ENCODE measurements at places on chromosomes 12 and 14.
A peak's percentile ranks its signal among the peaks of the same experiment; 100 is the strongest.

DNA sequence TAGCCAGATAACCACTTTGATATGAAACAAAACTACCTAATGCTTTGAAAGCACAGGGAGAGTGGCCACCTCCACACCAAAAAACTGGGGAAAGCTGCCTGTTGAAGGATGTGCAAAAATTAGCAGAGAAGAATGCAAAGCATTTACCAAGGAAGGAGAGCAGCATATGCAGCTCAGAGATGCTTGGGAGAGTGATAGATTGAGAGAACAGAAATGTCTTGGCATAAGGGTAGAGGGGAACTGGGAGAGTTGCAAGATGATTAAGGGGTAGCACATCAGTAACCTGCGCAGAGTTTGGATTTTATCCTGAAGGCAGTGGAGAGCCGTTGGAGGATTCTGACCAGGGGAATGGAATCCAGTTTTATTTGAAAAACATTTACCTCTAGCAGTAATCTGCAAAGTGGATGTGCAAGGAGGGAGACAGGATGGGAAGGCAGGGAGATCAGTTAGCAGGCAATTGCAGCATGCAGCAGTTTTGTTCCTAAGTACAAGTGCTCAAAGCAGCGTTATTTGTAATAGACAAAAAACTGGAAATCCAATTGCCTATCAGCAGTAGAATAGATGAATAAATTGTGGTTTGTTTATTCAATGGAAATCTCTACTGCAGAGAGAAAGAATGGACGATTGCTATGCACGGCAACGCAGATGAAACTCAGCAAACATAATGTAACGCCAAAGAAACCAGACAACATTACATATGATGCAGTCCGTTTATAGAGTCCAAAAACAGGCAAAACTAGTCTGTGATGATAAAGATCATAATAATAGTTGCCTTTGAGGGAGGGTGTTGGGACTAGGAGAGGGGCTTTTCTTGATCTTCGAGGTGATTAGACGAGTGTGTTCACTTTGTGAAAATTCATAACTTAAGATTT lies 81.5 kb downstream of the BHLHE41 start:
- no peak for DNase-seq

DNA sequence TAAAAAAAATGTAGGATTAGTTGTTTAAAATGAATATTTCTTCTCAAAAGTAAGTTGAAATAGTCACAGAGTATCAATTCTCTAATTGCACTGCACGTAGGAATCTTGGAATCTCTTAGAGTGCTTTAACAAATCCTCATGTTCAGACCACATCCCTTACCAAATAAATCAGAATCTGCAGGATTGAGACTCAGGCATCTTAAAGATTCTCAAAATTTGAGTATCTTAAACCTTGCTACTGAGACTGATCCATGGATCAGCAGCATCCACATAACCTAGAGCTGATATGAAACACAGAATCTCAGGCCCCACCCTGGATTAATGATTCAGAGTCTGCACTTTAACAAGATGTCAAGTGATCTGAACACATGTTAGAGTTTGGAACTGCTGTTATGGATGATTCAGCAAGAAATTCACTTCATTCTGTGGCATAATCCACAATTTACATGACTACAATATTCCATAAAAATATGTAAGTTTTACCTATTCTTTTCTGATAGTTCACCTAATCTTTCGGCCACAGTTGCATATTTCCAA lies 58.7 kb downstream of the ADAMTS20 start:
- no peak for DNase-seq

DNA sequence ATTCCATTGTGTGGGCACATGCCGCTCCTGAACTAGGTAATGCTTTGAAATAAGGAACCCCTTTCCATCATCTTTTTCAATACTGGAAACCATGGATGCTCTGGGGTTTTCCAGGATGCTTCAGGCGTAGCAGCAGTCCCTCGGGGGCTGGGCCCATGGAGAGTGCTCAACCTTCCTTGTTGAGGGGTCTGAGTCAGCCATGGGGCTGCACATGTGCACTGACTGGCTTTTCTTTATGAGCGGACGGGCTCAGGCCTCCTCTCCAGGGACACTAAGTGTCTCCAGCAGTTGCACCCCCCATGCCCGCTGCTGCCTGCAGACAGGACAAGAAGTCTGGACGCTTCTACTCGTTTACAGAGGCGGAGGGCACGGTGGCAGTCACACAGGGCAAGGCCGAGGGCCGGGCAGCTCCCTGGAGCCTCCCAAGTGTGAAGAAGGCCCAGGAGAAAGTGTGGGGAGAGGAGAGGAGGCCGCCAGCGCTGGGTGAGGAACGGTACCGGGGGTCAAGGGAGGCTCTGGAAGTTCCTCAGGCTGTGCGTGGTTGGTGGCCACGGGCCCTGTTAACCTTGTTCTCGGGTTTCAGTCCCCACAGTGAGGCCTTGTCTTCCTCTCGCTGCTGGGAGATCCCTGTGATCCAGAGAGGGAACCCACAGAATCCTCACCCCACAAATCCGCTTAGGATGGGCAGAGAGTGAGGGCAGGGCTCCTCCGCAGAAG lies 51.2 kb downstream of the TEAD4 start:
- no peak for DNase-seq

- peak; percentile 1 for DNase-seq
These were observed 417.3 kb downstream of the SNAPC1 start for GRCh38 chr14:62179367-62180018.

DNA sequence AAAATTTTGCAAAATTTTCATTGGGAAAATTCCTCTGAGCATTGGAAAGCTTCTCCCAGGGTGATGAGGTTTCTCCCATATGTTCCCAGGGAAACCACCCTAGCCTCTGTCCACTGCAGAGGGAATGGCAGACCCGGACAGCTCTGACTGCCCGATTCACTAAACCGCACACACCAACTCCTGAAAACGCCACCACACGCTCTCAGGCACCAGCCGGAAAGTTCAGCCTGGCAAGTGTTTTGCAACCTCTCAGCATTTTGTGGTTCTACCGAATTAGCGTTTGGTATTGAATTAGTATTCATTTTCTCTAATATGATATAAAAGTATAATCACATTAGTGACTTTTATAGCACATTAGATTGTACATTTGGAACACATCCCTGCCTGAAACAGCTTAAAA lies 213.4 kb downstream of the PHETA1 start:
- DNase-seq, result no peak

GRCh38 chr14:98062083-98062482 lies 1209.9 kb downstream of the BCL11B start:
- DNase-seq, result no peak

GRCh38 chr12:70828351-70828750 lies 92.2 kb downstream of the PTPRR start:
- no peak for DNase-seq

- DNase-seq, result no peak
These were observed 2.3 kb upstream of the CLBA1 start for GRCh38 chr14:104983231-104983721.

- DNase-seq, result no peak
These were observed 95.2 kb upstream of the HMGA2 start for GRCh38 chr12:65728848-65729793.

DNA sequence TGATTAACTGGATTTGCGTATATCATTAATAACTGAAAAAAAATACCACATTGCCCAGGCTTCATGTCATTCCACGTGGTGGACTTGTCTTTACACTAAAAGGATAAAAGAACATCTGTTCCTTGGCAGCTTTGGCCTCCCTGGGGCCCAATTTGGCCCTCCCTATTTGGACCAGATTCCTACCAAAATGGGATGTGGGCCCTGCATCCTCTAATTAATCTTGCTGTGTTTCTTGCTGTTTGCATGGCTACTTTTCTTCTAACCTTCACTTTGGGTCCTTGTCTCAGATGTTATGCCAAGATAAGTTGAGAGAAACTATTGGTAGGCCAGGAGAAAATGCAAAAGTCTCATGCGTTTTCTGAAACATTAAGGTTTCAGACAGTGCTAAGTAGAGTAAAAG lies 57.5 kb downstream of the PTHLH start:
- DNase-seq, result no peak

- no peak for DNase-seq
These were observed 184.4 kb downstream of the ITPR2 start for GRCh38 chr12:26648584-26648983.

DNA sequence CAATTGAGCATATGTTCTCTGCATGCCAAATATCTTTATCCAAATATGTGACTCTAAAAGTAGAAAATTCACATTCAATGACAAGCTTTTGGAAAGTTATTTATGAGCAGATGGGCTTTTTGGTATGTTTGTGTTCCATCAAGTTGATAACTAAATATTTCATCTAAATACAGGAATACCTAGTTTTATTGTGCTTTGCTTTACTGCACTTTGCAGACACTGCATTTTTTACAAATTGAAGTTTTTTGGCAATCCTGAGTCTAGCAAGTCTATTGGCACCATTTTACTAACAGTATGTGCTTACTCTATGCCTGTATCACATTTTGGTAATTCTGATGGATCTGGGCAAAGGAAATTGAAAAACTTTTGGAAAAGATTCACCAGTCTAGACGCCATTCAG lies 133.8 kb downstream of the ATXN7L3B start:
- DNase-seq, result no peak

GRCh38 chr12:52234223-52234810 lies 1.3 kb downstream of the KRT7 start:
- no peak for DNase-seq

GRCh38 chr12:103965255-103965589 lies 450 bp upstream of the TDG start:
- DNase-seq, result no peak

DNA sequence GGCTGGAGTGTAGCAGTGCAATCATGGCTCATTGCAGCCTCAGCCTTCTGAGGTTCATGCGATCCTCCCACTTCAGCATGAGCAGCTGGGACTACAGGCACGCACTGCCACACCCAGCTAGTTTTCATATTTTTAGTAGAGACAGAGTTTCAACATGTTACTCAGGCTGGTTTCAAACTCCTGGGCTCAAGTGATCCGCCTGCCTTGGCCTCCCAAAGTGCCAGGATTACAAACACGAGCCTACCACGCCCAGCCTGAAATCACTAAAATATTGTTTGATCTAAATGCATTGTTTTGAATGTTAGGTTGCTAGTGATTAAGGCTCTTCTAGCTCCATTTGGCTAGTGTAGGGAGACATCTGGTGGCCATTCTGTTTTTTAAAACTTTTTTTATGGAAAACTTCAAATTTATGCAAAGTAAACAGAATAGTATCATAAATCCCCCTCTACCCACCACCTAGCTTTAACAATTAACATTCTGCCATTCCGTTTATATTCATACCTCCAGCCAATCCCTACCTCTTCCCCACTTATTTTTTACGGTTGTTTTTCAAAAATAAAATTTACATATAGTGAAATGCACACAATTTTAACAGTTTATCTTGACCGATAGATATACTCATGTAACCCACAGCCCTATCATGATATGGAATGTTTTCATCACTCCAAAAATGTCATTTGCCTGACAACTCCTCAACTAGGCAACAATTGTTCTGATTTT lies 37.8 kb downstream of the MYO1H start:
- DNase-seq, result no peak

DNA sequence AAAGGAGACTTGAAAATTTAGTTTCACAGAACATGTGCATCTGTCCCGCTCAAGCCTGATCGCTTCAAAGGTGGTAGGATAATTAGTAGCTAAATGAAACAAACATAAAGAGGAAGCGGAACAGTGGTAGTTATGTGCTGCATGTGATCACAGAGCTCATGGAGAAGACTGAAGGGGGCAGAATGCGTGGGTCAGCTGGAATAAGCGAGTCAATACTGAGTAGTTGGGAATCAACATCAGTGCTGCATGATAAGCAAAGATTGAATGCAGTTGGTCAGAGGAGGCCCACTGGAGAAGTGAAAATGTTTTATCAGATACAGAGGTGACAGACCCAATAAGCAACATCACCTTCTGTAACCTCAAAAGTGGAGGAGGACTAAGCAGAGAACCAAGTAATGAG lies 95.1 kb upstream of the RFX4 start:
- DNase-seq, result no peak

GRCh38 chr12:94702696-94703095 lies 52.3 kb upstream of the TMCC3 start:
- DNase-seq, result no peak

DNA sequence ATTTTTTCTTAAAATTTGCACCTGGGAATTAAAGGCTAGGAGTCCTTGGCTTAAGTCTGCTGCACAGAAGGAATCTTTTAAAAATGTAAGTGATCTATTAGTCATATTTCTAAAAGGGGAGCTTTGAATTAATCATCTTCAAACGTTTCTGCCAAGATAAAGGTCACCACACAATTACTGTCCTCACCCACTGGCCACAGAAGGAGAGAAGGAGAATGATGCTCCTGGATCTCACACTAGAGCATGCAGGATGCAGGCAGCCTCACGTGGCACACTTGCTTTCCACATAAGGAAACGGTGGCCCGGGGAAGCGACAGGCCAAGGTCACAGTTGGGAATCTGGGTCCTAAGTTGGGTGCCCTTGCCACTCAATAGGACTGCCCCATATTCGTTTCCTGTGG lies 16.9 kb downstream of the PLEKHG7 start:
- DNase-seq, result no peak

GRCh38 chr14:49895480-49895879 lies 2.6 kb downstream of the ARF6 start:
- no peak for DNase-seq

- no peak for DNase-seq
These were observed 180.9 kb upstream of the PDE3A start for GRCh38 chr12:20187456-20187855.

GRCh38 chr14:102971836-102972606 lies 49.6 kb downstream of the AMN start:
- no peak for DNase-seq

- no peak for DNase-seq
These were observed 39.6 kb upstream of the CPM start for GRCh38 chr12:68972595-68972994.

DNA sequence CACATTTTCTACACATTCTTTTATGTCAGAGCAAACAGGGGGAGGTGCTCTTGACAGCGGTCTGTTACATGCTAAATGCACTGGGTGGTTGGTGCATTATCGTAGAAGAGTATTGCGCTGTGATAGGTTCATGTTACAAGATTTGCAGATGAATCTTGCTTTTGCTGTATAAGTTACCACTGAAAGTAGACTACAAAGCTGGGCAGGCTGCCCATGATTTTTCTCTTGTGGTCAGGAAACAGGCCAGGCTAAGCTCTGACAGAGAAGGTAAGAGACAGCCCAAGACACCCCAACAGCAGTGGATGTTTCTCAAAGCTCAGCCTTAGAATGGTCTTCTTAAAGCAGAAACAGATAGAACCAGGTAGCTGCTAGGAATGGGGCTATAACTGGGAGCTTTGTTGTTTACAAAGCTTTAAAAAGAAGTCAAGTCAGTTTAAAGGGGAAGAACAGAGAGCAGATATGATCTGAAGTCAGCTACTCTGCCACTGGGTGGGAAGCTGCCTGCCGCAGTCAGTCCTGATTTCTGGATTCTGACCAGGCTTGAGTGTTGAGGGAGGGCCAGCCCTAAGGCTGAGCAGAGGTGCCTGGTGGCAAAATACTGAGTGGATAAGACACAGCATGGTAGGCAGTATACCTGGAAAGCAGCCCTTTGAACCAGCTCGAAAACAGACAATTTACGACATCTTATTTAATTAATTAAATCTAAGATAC lies 9.4 kb downstream of the KCNA1 start:
- no peak for DNase-seq

- no peak for DNase-seq
These were observed 145.5 kb downstream of the SLC6A15 start for GRCh38 chr12:84767079-84767478.
